SJCRH30 (cell line): ENCODE measurements at places on chromosomes 13 and 19. TPM values are rescaled to one million over a fixed set of nuclear protein-coding genes. Genes with fewer than 3 reads are reported as not detected.

- no peak overlapping the region for H3K27ac ChIP-seq
- peaks cover 23% of the 10 kb centered on the region for H3K4me1 ChIP-seq
- no peaks in the 10 kb centered on the region for H3K36me3 ChIP-seq
- no peak overlapping the region for H3K4me3 ChIP-seq
- H3K27me3 ChIP-seq, result 0 out of 2 replicates have a peak, but pooled peaks cover 6% of the 10 kb centered on the region
- peak; percentile 15 for DNase-seq
These were observed 23.5 kb downstream of the LGALS16 start for GRCh38 chr19:39679056-39679790.

- no peaks in the 10 kb centered on the region for H3K36me3 ChIP-seq
- H3K27ac ChIP-seq, result no peak overlapping the region
- no peak overlapping the region for H3K4me3 ChIP-seq
- no peaks in the 10 kb centered on the region for H3K4me1 ChIP-seq
These were observed 56.4 kb upstream of the TPM4 start for GRCh38 chr19:16019691-16020448.

DNA sequence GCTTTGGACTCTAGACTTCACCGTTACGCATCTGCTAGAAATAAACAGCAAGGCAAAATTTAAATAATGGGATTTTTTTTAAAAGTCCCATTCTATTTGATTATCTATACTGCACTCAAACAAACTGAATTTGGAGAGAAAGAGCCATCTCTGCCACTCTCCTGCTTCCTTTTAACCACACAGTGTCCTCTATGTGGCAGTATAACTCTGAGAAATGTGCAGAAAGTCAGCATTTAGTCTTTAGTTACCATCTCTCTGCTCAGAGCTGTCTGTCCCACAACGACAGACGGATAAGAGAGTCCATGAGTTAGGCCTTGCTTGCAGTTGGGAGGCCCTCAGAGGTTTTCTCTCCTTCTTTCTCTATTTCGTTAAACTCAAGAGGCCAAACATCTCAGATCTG lies 21.2 kb downstream of the CCNA1 start:
- no peaks in the 10 kb centered on the region for H3K27me3 ChIP-seq
- H3K4me1 ChIP-seq, result peaks cover 2% of the 10 kb centered on the region; the same call in 1 of the 2 replicates
- no peak overlapping the region for H3K27ac ChIP-seq
- DNase-seq, result no peak
- H3K36me3 ChIP-seq, result no peaks in the 10 kb centered on the region

LRRC25 gene
- total RNA-seq, result not detected in 2 replicates

SIAH3 gene
- not detected in 2 replicates for total RNA-seq
